Epithelial cell of proximal tubule (primary cell): ENCODE measurements at places on chromosomes 2 and 18. TPM values are rescaled to one million over a fixed set of nuclear protein-coding genes. Genes with fewer than 3 reads are reported as not detected.

Gene UGT1A3
- total RNA-seq = not detected in 2 replicates

Gene LHCGR
- not detected in 2 replicates for total RNA-seq

Gene LIMS4
- total RNA-seq = 2.0 TPM in 1 of 2 replicates, not detected in the other

Gene CCL20
- total RNA-seq = 1.0 and 1.2 TPM in 2 replicates

Gene SERTAD2
- total RNA-seq = 16.9 and 20.9 TPM in 2 replicates

Gene ASTL
- total RNA-seq = not detected in 2 replicates

Gene RIOK3
- 24.4 and 30.0 TPM in 2 replicates for total RNA-seq

Gene MARCO
- total RNA-seq = not detected in 2 replicates

Gene FOXD4L1
- not detected in 2 replicates for total RNA-seq

Gene CLIP4
- 21.3 and 22.8 TPM in 2 replicates for total RNA-seq

Gene TUBB8B
- total RNA-seq = not detected in 2 replicates

Gene KIF5C
- total RNA-seq = 4.7 and 6.9 TPM in 2 replicates

Gene DIPK1C
- total RNA-seq = not detected in 2 replicates

Gene C1GALT1C1L
- 0.29 and 1.1 TPM in 2 replicates for total RNA-seq

Gene ERBB4
- 1.4 and 2.2 TPM in 2 replicates for total RNA-seq

Gene IER3IP1
- 20.3 and 27.5 TPM in 2 replicates for total RNA-seq

Gene PSTPIP2
- total RNA-seq = 7.2 and 11.0 TPM in 2 replicates
